Activated gamma-delta T cell treated with anti-CD3 and anti-CD28 coated beads, Interleukin-2, amount 50 U/mL, for 16 hours (primary cell): ENCODE measurements at places on chromosomes 2 and 18.

- no peak for DNase-seq
These were observed 97.0 kb upstream of the PAPOLG start for GRCh38 chr2:60659026-60659425.

- DNase-seq = no peak
These were observed 57.0 kb upstream of the SCN1A start for GRCh38 chr2:166184789-166185188.

GRCh38 chr2:228927028-228928010, 343.8 kb downstream of the PID1 start:
- no peak for DNase-seq

GRCh38 chr2:237480556-237480955, 6.5 kb upstream of the MLPH start:
- DNase-seq = no peak

GRCh38 chr2:152623076-152623740, 94.1 kb downstream of the PRPF40A start:
- no peak for DNase-seq

- no peak for DNase-seq
These were observed 100.7 kb downstream of the ARHGAP15 start for GRCh38 chr2:143229952-143230351.
